HepG2 (cell line): ENCODE measurements at places on chromosomes 5 and 9. TPM values are rescaled to one million over a fixed set of nuclear protein-coding genes. Genes with fewer than 3 reads are reported as not detected.

C5orf52 gene
- polyA plus RNA-seq, result not detected in 2 replicates

RNF183 gene
- 6.5 and 7.3 TPM in 2 replicates for polyA plus RNA-seq

LECT2 gene
- polyA plus RNA-seq, result not detected in 2 replicates

ZNF79 gene
- 3.7 and 4.0 TPM in 2 replicates for polyA plus RNA-seq

GABRA6 gene
- polyA plus RNA-seq, result not detected in 2 replicates

TAF11L5 gene
- polyA plus RNA-seq, result not detected in 2 replicates

WDR31 gene
- 1.6 and 1.7 TPM in 2 replicates for polyA plus RNA-seq

DHX29 gene
- polyA plus RNA-seq, result 1.6 and 1.9 TPM in 2 replicates

LIFR gene
- 5.0 and 6.3 TPM in 2 replicates for polyA plus RNA-seq

SLC6A7 gene
- not detected in 2 replicates for polyA plus RNA-seq

SLC25A2 gene
- not detected in 2 replicates for polyA plus RNA-seq

PCDHGA1 gene
- polyA plus RNA-seq, result 0.40 TPM in 2 replicates

HACD4 gene
- polyA plus RNA-seq, result not detected in 2 replicates

TRMO gene
- polyA plus RNA-seq, result 8.7 and 10.5 TPM in 2 replicates

ATOX1 gene
- polyA plus RNA-seq, result 62.4 and 62.5 TPM in 2 replicates

ECSCR gene
- polyA plus RNA-seq, result 0.13 and 0.18 TPM in 2 replicates

MYORG gene
- polyA plus RNA-seq, result 11.1 and 11.9 TPM in 2 replicates

PCDHB7 gene
- polyA plus RNA-seq, result 0.03 TPM in 1 of 2 replicates, not detected in the other

PCDHA9 gene
- polyA plus RNA-seq, result 0.03 and 0.04 TPM in 2 replicates

TRIM14 gene
- polyA plus RNA-seq, result 9.2 and 10.7 TPM in 2 replicates

EFCAB9 gene
- not detected in 2 replicates for polyA plus RNA-seq

PCDHA6 gene
- not detected in 2 replicates for polyA plus RNA-seq

KCNMB1 gene
- polyA plus RNA-seq, result not detected in 2 replicates

FGF18 gene
- 0.04 TPM in 1 of 2 replicates, not detected in the other for polyA plus RNA-seq

SHISAL2B gene
- not detected in 2 replicates for polyA plus RNA-seq

SLC9A3 gene
- 1.5 and 1.9 TPM in 2 replicates for polyA plus RNA-seq

HMCN2 gene
- 0.09 TPM in 1 of 2 replicates, not detected in the other for polyA plus RNA-seq

PHF24 gene
- 0.05 TPM in 1 of 2 replicates, not detected in the other for polyA plus RNA-seq

ENTPD2 gene
- polyA plus RNA-seq, result 3.2 and 4.1 TPM in 2 replicates

MACIR gene
- 2.2 and 2.4 TPM in 2 replicates for polyA plus RNA-seq

IFNA6 gene
- not detected in 2 replicates for polyA plus RNA-seq

PRELID2 gene
- 7.7 and 10.0 TPM in 2 replicates for polyA plus RNA-seq

ROR2 gene
- polyA plus RNA-seq, result not detected in 2 replicates

TNC gene
- polyA plus RNA-seq, result not detected in 2 replicates

FKTN gene
- polyA plus RNA-seq, result 6.0 and 7.9 TPM in 2 replicates

ADGRV1 gene
- 3.9 and 5.9 TPM in 2 replicates for polyA plus RNA-seq

QSOX2 gene
- polyA plus RNA-seq, result 36.4 and 42.1 TPM in 2 replicates

PALM2AKAP2 gene
- 0.14 and 0.25 TPM in 2 replicates for polyA plus RNA-seq

TTC1 gene
- polyA plus RNA-seq, result 15.2 and 16.1 TPM in 2 replicates

FOXI1 gene
- not detected in 2 replicates for polyA plus RNA-seq

MSX2 gene
- polyA plus RNA-seq, result not detected in 2 replicates

HAPLN1 gene
- not detected in 2 replicates for polyA plus RNA-seq

KIF4B gene
- not detected in 2 replicates for polyA plus RNA-seq

NXNL2 gene
- polyA plus RNA-seq, result not detected in 2 replicates
